Stimulated activated CD4-positive, alpha-beta T cell treated with anti-CD3 and anti-CD28 coated beads, Interleukin-4, amount 100 ng/mL, for 4 hours (primary cell): ENCODE measurements at places on chromosomes 6 and 20.

GRCh38 chr6:27139756-27140579, 107.5 kb upstream of the PRSS16 start:
- no peak for DNase-seq

GRCh38 chr20:1334761-1335160, 5.8 kb upstream of the SDCBP2 start:
- DNase-seq = no peak

- DNase-seq = peak; percentile 72
These were observed 64.8 kb downstream of the KIAA0319 start for GRCh38 chr6:24581084-24581669.

DNA sequence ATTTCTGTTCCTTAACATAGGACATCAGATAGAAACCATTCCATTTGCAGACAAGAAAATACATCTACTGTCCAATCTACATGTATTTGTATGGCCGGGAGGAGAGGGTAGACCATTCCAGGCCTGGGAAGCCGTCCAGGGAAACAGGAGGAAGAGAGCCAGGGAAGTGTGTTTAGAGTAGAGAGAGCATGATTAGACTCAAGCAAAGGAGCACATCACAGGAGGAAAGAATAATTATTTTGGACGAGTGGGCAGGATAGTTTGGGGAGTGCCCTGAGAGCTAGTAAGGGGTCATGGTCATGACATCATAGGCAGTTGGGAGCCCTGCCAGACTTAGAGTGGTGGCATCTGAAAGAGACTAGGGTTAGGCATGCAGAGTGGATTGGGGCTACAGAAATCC, 250.0 kb downstream of the HIVEP2 start:
- DNase-seq = no peak

GRCh38 chr6:166621114-166621540, 5.9 kb downstream of the RPS6KA2 start:
- DNase-seq = no peak
